ENCODE measurements at places on chromosomes 3 and 15.

DNA sequence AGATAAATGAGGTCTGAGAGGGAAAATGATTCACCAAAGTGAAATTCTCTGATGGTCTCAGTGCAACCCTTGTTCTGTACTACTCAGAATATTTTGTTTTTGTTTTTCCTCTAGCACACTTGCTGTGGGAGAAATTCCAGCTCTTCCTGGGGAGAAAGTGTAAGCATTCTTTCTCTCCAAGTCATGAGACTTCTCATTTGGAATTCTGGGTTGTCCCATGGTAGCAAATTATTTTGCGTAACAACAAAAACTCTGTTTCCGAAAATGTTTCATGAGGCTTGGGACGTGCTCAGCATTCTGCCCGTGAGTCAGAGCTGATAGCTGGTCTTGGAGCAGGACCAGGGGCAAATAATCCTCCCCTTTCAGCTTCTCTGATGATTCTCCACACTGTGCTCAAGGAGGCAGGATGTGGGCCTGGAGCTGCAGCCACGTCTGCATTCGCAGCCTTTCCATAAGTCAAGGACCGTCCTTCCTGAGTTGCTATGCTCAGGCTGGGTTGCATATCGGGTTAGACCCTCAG, 70.3 kb downstream of the SENP2 start:
- no peak for DNase-seq

DNA sequence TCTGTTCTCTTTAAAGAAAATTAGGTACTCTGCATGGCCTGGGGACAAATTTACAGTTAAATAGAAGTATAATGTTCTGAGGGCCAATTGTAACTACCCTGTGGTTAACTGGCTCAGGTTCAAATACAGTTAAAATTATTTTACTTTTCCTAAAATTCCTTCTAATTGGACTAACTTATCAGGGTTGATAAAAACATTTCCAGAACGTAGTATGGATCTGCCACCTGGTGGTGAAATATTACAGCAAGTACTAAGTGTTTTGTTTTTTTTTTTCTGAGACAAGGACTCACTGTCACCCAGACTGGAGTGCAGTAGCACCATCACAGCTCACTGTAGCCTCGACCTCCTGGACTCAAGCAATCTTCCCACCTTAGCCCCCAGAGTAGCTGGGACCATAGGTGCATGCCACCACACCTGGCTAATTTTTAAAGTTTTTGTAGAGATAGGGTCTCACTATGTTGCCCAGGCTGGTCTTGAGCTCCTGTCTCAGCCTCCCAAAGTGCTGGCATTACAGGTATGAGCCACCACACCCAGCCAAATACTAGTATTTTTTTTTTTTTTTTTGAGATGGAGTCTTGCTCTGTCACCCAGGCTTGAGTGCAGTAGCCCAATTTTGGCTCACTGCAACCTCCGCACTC, 29.2 kb downstream of the NEO1 start:
- DNase-seq: peak; percentile 64

DNA sequence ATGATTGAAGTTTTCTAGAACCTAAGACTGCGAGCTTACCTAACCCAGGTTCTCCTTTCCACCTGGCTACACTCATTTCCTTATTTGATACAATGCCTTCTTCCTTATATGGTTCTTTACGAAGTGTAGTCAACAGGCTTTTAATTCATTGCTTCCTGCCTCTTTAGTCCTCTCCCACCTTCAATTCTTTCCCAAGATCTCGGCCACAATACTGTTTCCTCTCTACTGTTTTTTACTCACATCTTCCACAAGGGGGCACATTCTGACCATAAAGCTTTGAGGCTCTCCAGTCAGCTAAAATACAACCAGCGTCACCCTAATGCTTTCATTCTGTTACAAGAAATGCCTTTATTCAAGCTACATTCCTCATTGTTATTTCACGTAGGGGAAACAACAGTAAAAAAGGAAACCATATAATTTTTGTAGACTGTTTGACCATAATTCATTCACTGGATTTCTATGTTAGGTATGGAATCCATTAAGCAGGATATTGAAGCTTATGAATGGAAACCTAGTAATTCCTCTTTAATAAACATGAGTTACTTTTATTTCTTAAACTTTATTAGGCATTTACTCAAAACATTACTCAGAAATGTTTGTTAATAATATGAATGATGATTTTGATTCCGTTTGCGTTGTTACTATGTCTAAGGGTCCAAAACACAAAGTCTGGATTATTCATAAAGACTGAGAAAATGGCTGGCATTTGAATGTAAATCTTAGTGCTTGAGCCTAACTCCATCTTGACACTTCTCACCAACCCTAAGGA, 29.5 kb upstream of the VEPH1 start:
- no peak for DNase-seq

DNA sequence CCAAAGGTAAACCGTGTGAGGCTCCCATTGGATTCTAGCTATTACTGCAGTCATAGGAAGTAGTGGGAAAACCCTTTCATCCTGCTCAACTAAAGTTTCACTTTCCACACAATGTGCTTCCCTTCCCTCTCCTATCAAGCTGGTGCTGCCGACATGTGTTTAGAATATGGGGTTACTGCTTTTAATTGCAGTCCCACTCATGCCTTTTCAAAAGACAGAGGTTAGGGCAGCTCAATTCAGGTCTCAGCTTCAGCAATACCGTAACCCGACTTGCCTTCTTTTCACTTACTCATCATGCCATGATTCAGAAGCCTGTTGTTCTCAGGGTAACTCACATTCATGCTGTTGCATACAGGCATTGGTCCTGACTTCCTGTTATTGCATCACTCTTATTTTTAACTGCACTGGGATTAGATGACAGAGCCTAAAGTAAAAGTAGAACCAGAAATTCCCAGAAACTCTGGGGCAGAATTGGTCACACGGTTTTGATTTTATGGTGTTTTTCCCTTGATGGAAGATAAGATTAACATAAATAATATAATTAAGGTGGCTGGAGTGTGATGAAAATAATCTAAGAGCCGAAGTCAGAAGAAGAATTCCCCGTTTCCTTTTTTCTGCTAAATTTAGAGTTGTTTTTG, 45.7 kb downstream of the C2CD4B start:
- peak; percentile 49 for DNase-seq

GRCh38 chr3:67382536-67382935, 271.9 kb downstream of the SUCLG2 start:
- peak; percentile 38 for DNase-seq

DNA sequence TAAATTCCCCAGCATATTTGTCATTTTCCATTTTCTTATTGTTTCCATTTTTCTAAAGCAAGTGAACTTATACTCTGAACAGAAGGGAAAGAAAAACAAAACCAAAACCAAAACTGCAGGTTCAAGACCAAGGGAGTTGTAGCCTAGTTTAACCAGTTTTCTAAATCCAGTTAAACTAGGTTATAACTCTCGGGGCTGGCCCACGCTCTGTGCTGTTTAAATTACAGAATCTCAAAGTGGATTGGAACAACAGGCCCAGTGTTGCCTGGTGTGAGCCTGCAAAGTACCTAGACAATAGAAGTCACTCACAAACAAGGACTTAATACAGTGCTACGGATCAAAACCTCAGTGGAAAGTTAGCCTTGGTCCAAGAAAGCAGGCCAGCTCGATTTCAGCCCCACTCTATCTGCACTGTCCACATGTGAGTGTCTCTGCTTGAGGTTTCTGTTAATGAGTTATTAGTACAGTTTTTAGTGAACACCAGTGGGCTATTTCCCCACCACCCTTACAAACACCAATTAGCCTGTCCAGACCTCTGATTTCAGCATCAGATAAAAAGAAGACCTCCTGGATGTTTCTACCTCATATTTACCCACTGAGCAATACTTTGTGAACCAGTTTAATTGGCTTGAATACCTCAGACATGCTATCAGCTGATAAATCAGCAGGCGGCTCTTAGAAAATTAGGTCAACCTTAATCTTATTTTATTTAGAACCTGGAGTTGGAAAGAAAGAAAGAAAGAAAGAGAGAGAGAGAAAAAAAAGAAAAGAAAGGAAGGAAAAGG, 93.8 kb upstream of the PDZRN3 start:
- peak; percentile 41 for DNase-seq

DNA sequence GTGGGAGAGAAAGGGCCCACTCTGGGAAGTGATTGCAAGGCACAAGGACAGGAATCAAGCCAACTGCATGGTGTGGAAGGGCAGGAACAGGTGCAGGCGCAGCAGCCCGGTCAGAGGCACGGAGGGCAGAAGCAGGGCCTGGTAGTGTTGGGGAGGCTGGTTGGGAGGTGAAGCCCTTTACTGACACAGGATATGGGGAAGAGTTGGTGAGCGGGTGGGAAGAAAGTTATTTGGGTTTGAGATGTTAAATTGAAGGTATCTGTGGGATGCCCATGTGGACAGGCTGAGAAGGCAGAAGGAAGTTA, 83.6 kb upstream of the ABHD2 start:
- no peak for DNase-seq

DNA sequence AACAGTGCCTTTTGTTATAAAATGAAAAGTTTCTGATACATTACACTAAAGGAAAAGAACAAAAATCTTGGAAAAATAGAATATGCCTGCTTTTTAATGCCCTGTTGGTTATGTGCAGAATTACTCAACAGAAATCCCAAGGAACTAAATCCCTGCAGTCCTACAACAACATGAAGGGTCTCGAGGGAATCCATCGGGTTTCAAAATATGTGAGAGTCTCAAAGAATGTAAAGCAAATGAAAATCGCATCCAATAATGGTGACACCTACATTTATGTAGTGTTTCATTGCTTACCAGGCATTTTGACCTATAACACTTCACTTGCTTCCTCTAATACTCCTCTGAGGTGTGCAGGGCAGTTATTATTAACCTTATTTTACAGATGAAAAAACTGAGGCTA, 411.3 kb downstream of the FOXP1 start:
- no peak for DNase-seq

- no peak for DNase-seq
These were observed 77.7 kb downstream of the CEMIP start for GRCh38 chr15:80856809-80857377.

GRCh38 chr3:143266511-143266910, 146.9 kb downstream of the CHST2 start:
- DNase-seq: no peak

- no peak for DNase-seq
These were observed 15.7 kb upstream of the DYNC1LI1 start for GRCh38 chr3:32586356-32586755.

GRCh38 chr3:109363634-109364033, 26.3 kb upstream of the DPPA4 start:
- no peak for DNase-seq

- DNase-seq: no peak
These were observed 216.1 kb downstream of the PTPRG start for GRCh38 chr3:61777483-61777882.

All from kidney (tissue), 22 donors.